ENCODE measurements at places on chromosomes 7 and 10.
A peak's percentile ranks its signal among the peaks of the same experiment; 100 is the strongest.

DNA sequence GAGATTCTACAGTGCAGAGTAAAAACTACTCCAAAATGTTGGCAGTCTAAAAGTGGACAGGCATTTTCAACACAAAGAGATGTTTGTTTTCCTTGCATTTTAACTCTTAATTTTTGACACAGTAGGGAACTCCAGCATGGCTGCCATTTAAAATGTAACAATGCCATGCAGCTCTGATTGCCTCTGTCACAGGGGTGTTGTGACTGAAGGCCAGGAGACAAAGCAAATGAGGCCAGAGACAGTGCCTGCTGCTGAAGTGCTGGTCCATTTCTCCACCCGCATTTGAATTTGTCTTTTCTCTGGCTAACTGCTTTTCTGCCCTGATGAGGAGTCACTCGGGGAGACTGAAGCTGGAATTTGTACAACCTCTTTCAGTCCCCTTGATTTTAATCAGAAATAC, 710.6 kb upstream of the GALNT17 start:
- no peak for DNase-seq

DNA sequence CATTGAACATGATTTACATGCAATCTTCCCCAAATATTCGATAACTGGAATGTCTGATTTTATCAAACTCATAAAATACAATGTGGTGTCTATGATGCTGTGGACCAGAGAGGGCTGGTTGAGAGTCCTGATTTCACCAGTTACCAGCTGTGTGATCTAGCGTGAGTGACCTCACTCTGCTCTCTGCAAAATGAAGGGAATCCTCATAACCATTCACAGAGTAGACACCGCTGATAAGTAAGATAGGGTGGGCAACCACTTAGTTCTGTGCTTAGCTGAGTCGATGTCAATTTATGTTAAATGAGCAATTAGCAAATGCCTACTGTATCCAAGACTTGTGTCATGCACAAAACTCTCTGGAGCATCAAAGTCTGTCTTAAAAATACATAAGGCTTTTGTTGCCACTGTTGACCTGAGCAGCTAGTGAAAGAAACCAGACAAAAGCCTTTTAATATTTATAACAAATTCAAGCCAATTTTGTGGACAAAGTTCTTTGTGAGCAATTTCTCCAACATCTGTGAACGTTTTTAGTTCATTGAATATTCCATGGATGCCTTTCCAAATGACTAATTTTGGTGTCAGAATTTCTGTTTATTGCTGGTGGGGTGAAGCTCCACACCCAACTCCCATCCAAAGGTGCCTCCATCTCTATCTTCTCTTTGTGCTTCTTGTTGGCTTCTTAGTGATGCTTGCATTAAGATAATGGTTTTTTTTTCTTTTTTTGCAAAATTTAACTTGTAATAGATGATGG, 314.2 kb downstream of the ADRA2A start:
- no peak for DNase-seq

DNA sequence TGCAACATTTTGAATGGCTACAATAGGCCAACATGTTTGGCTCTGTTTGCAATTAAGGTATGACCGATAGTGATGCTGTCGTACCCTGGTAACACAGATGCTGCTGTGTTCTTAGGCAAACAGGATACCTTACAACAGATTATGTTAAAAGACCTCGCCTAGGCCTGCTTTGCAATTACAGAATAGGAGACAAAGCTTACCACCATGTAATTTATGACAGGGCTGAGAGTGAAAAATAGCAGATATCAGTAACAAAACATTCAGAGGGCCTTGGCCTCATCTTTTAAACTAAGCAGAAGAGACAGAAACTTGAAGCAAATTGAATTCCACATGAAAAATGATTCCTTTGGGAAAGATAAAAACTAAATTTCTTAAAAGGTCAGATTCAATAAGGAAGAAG, 29.4 kb upstream of the ABLIM1 start:
- DNase-seq: no peak

GRCh38 chr7:108097703-108098102, 32.5 kb downstream of the LAMB4 start:
- no peak for DNase-seq

DNA sequence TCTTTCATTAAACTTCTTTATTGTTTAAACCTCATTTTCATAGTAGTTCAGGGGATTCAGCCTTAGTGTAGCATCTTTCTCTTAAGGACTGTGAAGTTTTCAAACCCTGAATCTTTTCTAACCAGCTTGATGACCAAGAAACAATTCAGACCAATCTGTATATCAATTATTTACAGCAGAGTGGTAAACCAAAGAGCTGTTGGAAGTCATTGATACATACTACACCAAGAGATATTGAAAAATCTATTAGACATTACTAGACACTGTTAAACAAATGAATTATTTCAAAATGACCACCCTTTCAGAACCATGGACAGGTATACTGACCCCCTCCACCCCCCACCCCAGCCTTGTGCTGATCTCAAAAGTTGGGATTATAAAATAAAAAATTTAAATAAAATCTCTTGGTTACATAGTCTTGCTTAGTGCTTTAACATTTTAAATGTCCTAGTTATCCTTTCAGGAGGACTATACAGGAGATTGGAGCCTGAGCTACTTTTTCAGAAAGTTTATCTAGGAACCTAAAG, 143.9 kb upstream of the LSM8 start:
- DNase-seq: no peak

DNA sequence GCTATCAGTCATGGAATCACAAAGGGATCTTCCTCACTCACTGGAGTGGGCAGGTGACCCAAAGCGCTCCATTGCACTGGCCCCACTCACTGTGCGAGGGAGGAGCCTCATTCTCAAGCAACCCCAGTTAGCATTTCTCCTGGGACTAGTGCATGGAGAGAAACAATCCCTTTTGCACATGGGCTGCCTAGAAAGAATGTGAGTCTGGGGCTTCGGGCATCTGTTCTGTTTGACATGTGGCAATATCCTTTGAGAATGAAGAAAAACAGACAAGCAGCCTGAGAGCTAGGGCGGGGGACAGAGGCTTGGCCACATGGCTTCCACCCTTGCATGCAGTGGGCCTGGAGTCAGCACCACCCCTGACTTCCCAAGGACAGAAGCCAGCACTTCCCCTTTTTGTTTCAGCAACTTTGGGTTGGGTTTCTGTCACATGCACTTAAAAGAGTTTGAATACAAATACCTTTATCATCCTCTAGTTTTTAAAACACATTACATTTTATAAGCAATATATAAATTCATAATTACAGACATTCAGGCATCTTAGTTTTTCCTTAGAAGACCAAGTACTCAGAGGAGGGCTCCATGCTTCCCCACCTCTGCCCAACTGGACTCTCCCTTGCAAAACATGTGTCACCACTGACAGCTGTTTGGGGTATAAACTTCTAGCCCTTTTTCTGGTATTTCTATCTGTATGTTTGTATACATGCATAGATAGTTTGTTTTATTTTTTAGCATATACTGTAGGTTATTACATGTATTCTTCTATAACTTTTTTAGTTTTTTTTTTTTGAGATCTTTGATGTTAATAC, 73.8 kb downstream of the RBM20 start:
- DNase-seq: no peak

DNA sequence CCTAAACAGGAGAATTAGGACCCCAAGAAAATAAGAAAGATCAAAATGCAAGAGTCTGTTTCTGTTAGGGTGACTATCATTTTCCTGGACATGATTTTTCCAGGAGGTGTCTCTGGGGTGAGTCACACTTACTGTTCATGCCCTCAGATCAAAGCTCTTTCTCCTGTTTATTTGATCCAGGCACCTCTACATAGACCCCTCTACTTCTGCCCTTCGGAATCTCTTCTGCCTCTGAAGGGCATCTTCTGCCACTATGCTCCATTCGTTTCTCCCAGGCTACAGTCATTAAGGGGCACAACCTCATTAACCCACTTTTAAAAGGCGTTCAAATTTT, 1328.0 kb downstream of the GATA3 start:
- no peak for DNase-seq

- peak; percentile 16 for DNase-seq
These were observed 35.4 kb upstream of the KNDC1 start for GRCh38 chr10:133124357-133125211.

GRCh38 chr10:99883523-99883922, 101.1 kb downstream of the ABCC2 start:
- DNase-seq: no peak

GRCh38 chr7:100878685-100879084, 3.8 kb downstream of the SRRT start:
- no peak for DNase-seq
